CD8-positive, alpha-beta memory T cell (primary cell): ENCODE measurements at places on chromosomes 3 and 15. TPM values are rescaled to one million over a fixed set of nuclear protein-coding genes. Genes with fewer than 3 reads are reported as not detected.

Gene IL17RD
- 0.04 TPM for total RNA-seq

Gene ZIC1
- not detected for total RNA-seq

Gene LRTM1
- not detected for total RNA-seq

Gene FSTL1
- total RNA-seq = 0.53 TPM

Gene GATA2
- total RNA-seq = not detected

Gene MAP4
- total RNA-seq = 117 TPM

GRCh38 chr3:148309390-148310035 lies 388.2 kb upstream of the AGTR1 start:
- no peak for DNase-seq
- H3K36me3 ChIP-seq = no peaks in the 10 kb centered on the region
- H3K27ac ChIP-seq = no peak overlapping the region
- H3K27me3 ChIP-seq = no peaks in the 10 kb centered on the region

DNA sequence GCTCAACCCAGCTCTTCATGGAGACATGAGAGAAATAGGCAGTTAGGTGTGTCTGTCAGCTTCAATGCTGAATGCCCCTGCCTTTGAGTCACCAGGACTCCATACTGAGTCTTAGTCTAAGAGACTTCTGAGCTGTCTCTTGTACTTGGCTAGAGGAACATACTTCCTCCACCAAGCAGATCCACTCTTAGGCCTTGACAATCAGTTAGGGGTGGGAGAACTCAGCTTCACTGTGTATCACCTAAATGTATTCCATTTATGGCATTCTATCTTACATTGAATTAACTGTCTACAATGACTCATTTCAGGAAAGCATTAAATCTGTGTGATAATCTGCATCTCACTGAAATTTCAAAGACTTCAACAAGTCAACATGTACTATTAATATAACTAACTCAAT lies 66.0 kb downstream of the STAC start:
- no peak overlapping the region for H3K27ac ChIP-seq
- H3K4me3 ChIP-seq = no peak overlapping the region
- DNase-seq = no peak
- H3K27me3 ChIP-seq = no peaks in the 10 kb centered on the region
- no peaks in the 10 kb centered on the region for H3K4me1 ChIP-seq

- H3K4me1 ChIP-seq = no peaks in the 10 kb centered on the region
- no peaks in the 10 kb centered on the region for H3K36me3 ChIP-seq
- no peak overlapping the region for H3K4me3 ChIP-seq
- no peaks in the 10 kb centered on the region for H3K27me3 ChIP-seq
- no peak for DNase-seq
These were observed 99.1 kb downstream of the TMEM108 start for GRCh38 chr3:133137042-133137996.

GRCh38 chr3:36701249-36701572 lies 63.1 kb downstream of the DCLK3 start:
- H3K4me3 ChIP-seq = no peak overlapping the region
- no peaks in the 10 kb centered on the region for H3K27me3 ChIP-seq
- H3K4me1 ChIP-seq = no peaks in the 10 kb centered on the region
- H3K36me3 ChIP-seq = no peaks in the 10 kb centered on the region
- DNase-seq = no peak

DNA sequence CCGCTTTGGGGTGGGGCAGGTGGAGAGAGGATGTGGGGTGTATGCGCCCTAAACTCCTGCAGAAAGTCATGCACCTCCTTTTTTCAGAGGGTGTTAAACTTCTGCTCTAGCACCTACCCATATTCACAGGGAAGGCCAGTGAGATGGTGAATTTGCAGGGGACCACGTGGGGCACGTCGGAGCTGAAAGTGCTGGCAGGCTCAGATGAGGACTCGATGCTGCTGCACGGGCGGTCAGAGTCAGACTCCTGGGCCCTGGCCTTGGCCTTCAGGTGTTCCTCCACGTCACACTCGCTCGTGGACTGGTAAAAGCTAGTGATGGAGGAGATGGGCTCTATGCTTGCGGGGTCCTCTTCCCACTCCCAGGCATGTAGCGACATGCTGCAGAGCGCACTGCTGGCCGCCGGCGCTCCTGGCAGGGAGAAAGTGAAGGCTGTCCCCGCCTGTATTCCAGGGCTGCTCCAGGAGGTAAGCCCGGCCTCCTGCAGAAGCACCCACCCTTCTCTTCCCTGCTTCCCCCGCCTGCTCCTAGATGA lies 883 bp downstream of the CFAP92 start:
- H3K4me3 ChIP-seq = no peak overlapping the region
- peaks cover 23% of the 10 kb centered on the region for H3K4me1 ChIP-seq
- no peak for DNase-seq
- no peaks in the 10 kb centered on the region for H3K36me3 ChIP-seq

DNA sequence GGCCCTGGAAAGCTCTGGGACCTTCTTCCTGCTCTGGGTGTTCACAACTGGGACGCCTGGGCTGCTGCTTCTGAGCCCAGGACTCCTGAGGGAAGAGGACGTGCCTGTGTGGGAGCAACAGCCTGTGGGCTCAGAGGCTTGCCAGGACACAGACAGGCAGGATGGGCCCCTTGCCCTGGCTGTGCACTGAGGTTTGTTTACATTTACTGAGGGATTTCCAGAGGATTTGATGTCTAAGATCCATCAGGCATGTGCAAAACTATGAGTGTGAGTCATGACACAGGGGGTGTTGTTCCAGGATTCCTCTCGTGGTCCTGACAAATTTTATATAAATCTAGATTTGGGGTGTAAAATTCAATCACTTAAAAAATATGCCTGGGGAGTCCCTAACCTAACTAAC lies 10.6 kb downstream of the CCR9 start:
- no peaks in the 10 kb centered on the region for H3K36me3 ChIP-seq
- DNase-seq = no peak
- H3K27ac ChIP-seq = no peak overlapping the region
- H3K4me1 ChIP-seq = peaks cover 14% of the 10 kb centered on the region
- H3K27me3 ChIP-seq = no peaks in the 10 kb centered on the region

- H3K4me3 ChIP-seq = no peak overlapping the region
- no peak overlapping the region for H3K27ac ChIP-seq
- H3K36me3 ChIP-seq = no peaks in the 10 kb centered on the region
- DNase-seq = no peak
- H3K27me3 ChIP-seq = no peaks in the 10 kb centered on the region
- no peaks in the 10 kb centered on the region for H3K4me1 ChIP-seq
These were observed 26.8 kb upstream of the NOX5 start for GRCh38 chr15:68987676-68988075.

- H3K4me1 ChIP-seq = no peaks in the 10 kb centered on the region
- H3K27me3 ChIP-seq = no peaks in the 10 kb centered on the region
- DNase-seq = no peak
- H3K27ac ChIP-seq = no peak overlapping the region
These were observed 87.7 kb upstream of the DCLK3 start for GRCh38 chr3:36852071-36852470.

DNA sequence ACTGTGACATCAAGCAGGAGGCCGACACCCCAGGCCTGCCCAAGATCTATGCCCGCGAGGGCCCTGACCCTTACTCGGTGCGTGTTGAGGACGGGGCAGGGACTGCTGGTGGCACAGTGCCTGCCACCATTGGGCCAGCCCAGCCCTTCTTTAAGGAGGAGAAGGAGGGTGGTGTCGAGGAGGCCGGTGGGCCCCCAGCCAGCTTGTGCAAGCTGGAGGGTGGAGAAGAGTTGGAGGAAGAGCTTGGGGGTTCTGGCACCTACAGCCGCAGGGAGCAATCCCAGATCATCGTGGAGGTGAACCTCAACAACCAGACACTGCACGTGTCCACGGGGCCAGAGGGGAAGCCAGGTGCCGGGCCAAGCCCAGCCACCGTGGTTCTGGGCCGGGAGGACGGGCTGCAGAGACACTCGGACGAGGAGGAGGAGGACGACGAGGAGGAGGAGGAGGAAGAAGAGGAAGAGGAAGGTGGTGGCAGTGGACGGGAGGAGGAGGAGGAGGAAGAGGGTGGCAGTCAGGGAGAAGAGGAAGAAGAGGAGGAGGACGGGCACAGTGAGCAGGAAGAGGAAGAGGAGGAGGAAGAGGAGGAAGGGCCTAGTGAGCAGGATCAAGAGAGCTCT lies 5.4 kb downstream of the ZBTB47 start:
- H3K4me3 ChIP-seq = no peak overlapping the region
- H3K4me1 ChIP-seq = peaks cover 4% of the 10 kb centered on the region
- H3K27ac ChIP-seq = no peak overlapping the region
- no peaks in the 10 kb centered on the region for H3K36me3 ChIP-seq
